Midbrain (tissue), 1 donor: ENCODE measurements at places on chromosomes 4 and X.
A peak's percentile ranks its signal among the peaks of the same experiment; 100 is the strongest.

DNA sequence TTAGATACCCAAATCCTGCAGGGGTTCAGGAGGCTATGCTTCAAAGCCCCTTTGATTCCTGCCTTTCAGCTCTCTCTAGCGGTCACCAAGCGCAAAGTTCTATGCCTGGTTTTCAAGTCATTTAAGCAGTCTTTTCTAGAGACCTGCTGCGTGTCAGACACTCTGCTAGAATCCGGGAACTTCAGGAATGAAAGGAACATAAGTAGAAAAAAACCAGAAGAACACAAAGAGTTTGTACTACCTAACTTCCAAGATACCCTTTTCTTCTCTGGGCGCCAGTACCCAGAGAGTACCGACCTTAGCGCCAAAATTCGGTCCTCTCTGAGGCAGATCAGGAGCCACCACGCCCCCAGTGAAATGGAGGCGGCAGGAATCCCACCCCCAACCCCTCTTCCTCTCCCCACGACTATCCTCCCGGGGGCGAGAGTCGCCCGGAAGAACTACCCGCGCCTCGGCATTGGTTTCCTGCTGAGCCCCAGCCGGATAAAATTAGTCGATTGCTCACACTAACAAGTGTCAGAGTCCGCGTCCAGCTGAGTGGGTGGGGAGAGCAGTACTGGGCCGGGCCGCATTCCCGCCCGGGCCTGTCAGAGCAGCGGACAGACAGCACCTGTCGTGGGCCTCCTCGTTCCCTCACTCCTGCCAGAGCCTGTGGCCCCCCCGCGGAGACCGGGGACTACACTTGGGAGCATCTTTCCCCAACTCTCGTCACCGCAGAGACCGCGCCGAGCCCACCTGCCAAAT lies 78.8 kb downstream of the RLIM start:
- peak; percentile 56 for DNase-seq

- DNase-seq: no peak
These were observed 135.8 kb upstream of the NDST3 start for GRCh38 chr4:117898496-117898895.

GRCh38 chr4:102836596-102836995 lies 9.2 kb upstream of the UBE2D3 start:
- DNase-seq: no peak

- DNase-seq: no peak
These were observed 19.6 kb downstream of the CAMK2D start for GRCh38 chr4:113741956-113742355.

DNA sequence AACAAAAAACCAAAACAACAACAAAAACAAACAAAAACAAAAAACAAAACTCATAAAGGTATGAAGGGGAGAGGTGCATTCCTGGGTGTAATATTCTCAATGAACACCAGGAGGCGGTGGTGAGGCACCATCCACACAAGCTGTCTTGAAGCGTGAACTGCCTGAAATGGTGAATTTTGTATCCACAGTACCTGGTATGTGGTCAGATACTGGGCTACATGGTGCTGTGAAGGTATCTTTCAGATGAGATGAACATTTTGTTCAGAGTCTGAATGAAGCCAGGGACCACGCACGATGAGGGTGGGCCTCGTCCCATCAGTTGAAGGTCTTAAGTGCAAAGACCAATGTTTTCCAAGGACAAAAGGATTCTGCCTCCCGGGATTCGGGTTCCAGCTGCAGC lies 58.5 kb downstream of the ASMT start:
- DNase-seq: no peak

- no peak for DNase-seq
These were observed 285.1 kb downstream of the FRMPD4 start for GRCh38 chrX:12423346-12423745.

DNA sequence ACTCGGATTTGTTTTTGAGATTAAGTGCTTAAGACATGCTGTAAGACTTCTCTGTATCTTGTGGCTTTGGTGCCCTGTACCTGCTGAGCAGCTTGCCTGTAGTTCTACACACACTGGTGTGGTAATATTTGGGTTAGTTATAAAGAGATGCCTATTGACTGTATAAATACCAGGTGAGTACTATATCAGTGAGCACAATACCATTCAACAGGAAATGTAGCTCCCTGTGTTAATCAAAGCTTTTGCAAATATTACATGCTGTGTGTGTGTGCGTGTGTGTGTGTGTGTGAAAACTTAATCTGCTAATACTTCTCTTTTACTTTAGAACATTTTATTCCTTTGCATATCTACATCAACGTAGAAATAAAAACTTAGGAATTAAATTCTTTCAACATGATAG lies 30.1 kb downstream of the MYOZ2 start:
- no peak for DNase-seq

DNA sequence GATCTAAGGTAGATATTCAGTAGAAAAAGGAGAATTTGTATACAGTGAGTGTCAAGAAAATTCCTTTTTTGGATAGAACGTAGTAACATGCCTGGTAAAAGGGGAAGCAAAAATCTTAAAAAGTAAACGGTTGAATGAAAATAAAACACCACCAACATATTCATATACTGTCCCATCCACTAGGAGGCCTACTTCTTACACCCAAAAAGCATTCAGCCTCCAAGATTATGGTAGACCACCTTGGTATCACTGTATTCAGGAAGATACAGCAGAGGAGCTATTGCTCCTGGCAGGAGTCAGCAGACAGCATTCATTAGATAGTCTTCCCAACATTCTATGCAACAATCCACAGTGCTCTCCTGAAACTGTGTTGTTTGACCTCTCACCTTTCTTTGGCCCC lies 274.6 kb upstream of the MAGEB2 start:
- no peak for DNase-seq

DNA sequence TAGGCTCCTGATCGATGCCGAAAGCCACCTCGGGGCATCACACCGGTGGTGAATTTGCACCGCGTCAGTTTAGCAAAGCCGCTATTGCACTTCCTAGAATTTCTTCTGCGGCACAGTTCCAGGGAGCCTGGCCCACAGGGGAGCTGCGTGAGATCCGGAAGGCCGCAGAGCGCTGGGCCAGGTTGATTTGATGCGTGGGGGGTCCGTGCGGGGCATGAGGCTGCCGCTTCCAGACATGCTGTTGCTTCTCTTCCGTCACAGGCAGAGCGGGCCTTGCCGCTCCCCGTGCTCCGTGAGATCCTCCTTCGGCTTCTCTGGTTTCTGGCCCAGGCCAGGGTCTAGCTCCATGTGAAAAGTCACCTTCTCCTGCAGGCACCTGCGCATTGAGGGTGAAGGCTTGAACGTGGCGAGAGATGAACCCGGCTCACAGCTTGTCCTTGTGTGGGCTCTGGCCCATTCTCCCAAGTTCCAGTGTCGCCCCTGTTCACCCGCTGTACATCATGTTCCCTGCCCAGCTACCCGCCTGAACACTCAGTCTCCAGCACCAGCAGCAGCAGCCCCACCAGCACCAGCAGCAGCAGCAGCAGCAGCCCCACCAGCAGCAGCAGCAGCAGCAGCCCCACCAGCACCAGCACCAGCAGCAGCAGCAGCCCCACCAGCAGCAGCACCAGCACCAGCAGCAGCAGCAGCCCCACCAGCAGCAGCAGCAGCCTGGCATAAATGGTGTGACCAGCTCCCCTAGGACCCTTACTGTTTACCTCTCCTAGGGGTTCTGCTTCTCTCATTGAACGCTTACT lies 131.2 kb downstream of the TRIML1 start:
- DNase-seq: no peak

DNA sequence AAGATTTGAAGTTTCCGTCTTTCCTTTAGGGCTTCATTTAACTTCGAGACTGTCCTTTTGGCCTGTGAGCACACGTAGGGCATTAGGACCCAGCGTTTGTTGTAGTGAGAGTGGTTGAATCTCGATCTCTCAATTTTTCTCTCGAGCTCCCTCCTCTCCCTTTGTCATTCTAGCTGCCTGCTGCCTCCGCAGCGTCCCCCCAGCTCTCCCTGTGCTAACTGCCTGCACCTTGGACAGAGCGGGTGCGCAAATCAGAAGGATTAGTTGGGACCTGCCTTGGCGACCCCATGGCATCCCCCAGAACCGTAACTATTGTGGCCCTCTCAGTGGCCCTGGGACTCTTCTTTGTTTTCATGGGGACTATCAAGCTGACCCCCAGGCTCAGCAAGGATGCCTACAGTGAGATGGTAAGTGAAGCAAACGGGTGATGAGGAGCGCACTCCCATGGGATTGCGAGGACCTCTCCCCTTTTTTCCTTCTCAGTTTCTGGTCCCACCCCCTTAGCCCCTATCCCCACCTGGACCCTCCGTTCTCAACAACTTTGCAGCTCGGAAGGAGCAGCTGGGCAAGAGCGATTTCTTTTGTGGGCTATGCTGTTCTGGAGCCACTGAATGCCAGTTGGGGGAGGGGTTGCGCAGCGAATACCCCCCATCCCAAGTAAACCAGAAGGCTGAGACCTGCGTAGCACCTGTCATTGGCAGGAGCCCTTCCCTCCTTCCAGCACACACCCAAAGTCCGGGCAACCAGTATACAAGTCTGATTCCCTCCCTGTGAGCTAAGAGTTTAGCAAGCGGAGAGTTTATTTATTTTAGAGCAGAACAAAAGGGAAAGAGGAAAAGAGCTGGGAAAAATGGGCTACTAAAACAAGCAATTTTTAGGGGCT lies at the start of gene TMEM35A:
TSS of gene TMEM35A (plus strand) at position 164 of the 883 bp plus-strand sequence. CDS start at position 288, 124 bp downstream.
- DNase-seq: peak; percentile 31

DNA sequence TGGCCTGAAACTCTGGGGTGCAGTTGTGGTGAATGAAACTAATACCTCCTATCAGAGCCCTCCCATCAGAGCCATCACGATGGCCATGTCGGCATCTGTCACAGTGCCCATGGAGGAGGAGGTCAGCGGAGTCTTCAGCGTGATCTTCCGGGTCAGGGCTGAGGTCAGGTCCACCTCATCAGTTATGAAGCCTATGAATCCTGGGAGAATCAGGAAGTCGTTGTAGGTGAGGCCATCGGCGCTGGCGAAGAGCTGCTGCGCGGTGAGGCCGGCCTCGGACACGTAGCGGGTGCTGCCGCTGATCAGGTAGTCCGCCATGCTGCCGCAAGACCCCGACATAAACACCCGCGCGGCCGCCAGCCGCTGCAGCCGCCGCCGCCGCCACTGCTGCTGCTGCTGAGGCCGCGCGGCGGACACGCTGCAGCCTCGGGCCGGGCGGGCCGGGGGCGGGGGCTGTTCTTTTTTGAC lies 376.7 kb upstream of the MAOA start:
- no peak for DNase-seq

- DNase-seq: peak; percentile 17
These were observed 547.5 kb downstream of the SMARCA1 start for GRCh38 chrX:128975745-128976144.

- DNase-seq: no peak
These were observed 25.1 kb downstream of the UGT2B4 start for GRCh38 chr4:69470561-69470960.

DNA sequence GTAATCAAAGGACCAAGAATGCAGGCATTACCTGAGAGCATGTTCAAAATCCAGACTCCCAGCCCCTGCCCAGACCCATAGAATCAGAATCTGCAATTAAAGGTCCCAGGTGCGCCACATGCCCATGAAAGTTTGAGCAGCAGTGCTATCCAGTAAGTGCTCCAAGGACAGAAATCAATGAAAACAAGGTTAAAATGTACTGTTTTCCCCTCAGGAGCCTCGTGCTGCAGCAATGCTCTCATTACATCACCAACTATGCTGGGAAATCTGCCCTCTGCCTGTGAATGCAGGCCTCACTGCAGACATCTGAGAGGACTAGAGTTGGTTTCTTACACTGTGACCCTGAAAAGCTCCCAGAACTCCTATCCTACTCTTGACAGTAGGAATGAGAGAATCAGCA lies 21.1 kb downstream of the ANXA5 start:
- no peak for DNase-seq

DNA sequence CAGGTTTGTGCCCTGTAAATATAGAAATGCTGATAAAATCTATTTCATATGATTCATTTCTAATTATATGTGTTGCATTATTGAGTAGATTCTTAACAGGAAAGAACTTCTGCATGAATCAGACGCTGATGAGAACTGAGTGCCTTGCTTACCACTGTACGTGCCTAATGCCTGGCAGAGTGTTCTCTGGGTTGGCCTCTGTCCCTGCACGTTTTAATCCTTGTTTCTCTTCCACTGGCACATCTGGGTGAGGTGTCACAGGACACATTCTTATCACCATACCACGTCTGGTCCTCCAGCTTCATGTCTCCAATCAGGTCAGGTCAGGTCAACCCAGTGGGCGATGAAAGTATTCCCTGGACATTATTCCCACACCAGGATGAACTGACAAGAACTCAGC lies 53.6 kb downstream of the KLF3 start:
- no peak for DNase-seq

GRCh38 chrX:16754019-16754418 lies 32.2 kb upstream of the TXLNG start:
- DNase-seq: no peak

- DNase-seq: no peak
These were observed 94.4 kb upstream of the SCML1 start for GRCh38 chrX:17642891-17643290.

DNA sequence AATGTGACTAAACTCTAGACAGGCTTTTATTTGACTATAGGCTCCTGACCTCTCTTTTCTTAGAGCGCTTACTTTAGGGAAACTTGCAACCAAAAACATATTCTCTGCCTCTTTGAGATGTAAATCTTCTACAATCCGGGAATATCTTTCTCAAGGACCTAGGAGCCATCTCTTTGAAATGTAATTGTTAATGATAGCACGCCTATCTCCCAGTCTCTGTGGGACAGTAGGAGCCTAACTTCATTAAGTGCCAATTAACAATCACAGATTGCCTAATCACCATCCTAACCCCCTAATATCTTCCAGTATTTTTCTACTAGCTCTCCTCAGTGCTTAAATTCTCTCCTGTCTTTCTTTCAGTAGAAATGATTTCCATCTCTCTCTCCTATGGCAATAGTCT lies 628.6 kb downstream of the DMD start:
- DNase-seq: no peak

GRCh38 chr4:17480955-17481354 lies 30.9 kb downstream of the QDPR start:
- no peak for DNase-seq

GRCh38 chrX:9745417-9746115 lies 20.1 kb downstream of the GPR143 start:
- DNase-seq: no peak

DNA sequence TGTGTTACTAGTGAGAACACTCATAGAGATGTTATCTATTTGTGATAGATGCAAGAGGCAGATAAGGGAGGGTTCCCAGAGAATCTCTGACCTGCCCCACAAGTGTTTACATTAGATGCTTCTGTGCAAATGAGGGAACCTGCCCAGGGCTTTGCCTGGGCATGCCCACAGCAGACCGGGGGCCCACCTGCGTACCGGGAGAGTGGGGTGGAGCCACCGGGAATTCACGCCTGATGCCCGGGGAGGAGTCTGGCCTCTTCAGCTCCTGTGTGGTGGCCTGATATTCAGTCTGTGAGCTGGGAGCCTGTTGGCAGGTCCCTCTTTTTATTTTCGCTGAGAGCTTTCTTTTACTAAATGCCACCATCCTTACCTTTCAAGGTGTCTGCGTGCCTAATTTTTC lies 155.7 kb downstream of the SNCA start:
- DNase-seq: no peak

DNA sequence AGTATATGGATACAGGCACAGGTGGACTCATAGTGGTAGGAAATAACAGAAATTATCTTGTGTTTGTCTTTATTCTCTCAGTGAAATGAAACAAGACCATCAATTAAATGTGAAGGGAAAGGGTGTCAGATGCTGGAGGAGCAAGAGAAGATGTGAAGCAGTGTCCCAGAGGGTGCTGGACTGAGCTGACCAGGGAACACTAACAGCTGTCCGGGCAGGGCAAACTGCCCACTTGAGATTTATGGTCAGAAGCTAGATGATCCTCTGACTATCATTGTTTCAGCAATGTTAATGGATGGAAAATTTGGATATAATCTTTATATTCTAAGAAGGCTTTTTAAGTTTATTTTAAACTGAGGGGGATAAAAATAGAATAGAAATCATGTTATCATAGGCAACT lies 267.2 kb upstream of the SLC7A11 start:
- DNase-seq: no peak

GRCh38 chr4:26088433-26088928 lies 174.5 kb downstream of the SMIM20 start:
- DNase-seq: no peak
